ENCODE measurements at places on chromosomes 12 and 14.
A peak's percentile ranks its signal among the peaks of the same experiment; 100 is the strongest.

DNA sequence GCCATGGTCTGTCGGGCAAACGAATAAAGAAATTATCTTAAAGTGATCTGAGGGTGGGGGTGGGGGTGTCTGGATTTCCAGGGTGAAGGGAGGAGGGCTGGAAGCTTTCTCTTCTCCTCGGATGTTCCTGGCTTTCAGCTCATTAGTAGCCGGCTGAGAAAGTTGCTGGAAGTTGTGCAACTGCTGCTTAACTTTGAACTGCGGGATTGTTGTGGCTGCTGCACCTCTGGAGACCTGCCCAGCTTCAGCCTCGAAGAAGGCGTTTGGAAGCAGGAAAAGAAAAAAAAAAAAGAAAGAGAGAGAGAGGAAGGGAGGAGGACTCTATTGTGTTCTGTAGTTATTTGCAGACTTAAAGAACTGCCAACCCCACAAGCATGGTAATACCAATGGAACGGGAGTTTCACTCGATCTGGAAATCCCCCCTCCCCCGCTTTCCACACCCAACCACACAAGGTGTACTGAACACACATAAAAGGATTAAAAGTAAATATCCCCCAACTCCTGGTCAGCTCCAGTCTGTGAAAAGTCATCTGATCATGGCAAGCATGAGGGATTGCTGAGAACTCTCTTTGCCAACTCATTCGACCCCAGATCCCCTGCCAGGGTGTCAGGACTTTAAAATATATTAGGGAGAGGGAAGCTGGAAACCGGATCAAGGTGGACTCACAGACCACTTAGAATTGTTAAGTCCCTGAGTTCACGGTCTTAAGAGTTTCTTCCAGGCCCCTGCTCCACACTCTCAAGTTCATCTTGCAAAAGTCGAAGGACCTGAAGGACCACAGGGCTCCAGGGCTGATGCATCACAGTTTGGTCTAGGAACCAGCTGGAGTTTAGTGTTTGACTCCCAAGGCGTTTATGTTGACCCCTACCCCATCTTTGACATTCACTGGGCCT is at the start of gene RASSF9:
Gene RASSF9, minus strand, starts transcription at position 213 of the 894 bp plus-strand sequence. Its CDS starts 208 bp downstream, at position 5.
- DNase-seq, result no peak

GRCh38 chr12:14892726-14893505 is 7.3 kb upstream of the MGP start:
- no peak for DNase-seq

DNA sequence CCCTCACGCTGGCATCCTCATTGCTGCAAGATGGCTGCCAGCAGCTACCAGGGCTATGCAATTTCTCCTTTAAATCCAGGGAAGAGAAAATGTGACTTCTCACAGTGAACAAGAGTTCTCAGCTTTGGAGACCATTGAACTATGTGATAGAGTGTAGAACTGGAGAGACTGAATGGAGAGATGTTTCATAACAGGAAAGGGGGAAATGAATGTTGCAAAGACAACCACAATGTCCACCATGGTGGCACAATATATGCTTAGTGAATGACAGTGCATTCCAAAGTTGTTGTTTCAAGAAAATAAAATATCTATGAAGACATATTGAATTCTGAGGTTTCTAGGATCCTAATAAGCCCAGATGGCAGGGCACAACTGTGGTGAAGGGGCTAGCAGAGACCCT is 13.2 kb upstream of the COCH start:
- no peak for DNase-seq

DNA sequence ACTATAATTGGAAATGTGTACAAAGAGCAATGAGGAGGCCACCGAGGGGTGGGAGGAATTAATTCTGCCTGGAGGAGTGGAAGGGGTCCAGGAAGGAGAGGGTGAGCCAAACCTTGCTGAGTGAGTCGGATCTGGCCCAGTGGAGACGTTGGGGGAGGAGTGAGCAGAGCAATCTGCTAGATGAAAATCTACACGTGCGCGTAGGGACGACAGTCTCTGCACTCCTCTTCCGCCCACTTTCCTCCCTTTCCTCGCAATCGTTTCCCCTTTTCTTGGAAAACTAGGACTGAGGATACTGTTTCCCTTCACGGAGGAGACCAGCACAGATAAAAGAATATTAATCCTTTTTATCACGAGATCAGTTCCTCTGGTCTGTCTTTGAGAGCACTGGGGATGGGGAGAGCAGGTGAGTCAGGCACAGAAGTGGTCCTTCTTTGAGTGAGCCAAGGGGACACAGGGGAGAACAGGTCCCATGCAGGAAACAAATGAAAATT is 2.9 kb upstream of the NAB2 start:
- DNase-seq, result peak; percentile 81

GRCh38 chr12:45212064-45212463 is 3.8 kb upstream of the ANO6 start:
- no peak for DNase-seq

DNA sequence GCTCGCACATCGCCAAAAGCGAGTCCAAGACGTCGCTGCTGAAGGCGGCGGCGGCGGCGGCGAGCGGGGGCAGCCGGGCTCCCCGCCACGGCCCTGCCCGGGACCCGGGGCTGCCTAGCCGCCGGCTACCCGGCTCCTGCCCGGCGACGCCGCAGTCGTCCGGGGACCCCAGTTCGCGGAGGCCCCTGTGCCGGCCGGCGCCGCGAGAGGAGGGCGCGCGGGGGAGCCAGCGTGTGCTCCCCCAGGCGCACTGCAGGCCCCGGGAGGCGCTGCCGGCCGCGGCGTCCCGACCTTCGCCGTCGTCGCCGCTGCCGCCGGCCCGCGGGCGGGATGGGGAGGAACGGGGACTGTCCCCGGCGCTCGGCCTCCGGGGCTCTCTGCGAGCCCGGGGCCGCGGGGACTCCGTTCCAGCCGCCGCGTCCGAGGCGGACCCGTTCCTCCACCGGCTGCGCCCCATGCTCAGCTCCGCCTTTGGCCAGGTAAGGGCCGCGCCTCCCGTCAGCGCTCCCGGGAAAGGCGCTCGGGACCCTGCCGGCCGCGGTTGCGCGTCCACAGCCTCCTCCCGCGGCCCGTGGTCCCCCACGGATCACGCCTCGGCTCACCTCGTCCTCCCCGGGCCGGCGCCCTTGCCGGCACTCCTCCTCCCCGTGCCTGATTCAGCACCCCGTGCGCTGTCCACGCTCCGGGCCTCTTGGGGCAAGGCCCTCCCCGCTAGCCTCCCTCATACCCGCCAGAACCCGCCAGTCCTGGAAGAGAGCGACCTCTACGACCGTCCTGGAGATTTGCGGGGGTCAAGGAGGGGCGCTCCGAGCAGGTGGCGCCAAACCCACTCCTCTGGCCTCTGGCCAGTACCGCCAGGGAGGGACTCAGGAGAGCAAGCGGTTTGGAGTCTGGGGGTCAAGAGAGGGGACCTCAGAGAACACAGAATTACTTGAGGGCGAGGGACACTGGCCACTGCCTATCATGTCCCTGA is 721 bp downstream of the CABP1 start:
- peak; percentile 80 for DNase-seq

DNA sequence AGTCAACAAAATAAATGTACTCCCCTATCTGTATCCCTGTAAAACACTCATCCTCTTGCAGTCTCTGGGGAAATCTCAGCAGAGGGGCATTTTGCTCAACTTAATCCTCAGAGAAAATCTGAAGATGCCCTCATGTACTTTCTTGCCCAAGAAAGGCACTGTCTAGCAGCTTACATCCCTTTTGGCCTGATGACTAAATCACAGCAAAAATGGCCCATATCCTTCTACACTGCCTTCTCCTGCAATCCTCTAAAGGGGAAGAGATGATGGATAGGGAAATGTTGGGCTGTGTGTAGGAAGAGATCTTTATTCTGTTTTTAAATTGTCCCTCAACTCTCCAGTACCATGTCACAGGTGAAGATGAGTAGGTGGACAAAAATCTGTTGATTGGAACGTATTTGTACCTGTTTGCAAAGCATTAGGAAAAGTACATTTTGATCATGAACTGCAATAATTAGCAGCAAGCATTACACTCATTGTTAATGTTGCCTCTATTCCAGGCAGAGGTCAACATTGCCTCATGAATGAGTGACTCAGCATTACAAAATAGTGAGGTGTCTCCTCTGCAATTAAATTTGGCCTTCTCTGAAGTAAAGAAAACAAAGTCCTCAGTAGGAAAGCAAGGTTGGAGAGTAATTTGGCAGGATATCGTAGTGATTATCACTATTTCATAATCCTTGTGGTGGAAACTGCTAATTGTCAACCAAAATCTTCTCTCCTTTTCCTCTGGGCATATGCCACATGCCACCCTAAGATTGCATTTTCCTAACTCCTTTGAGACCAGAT is 172.4 kb upstream of the CAND1 start:
- DNase-seq, result no peak

DNA sequence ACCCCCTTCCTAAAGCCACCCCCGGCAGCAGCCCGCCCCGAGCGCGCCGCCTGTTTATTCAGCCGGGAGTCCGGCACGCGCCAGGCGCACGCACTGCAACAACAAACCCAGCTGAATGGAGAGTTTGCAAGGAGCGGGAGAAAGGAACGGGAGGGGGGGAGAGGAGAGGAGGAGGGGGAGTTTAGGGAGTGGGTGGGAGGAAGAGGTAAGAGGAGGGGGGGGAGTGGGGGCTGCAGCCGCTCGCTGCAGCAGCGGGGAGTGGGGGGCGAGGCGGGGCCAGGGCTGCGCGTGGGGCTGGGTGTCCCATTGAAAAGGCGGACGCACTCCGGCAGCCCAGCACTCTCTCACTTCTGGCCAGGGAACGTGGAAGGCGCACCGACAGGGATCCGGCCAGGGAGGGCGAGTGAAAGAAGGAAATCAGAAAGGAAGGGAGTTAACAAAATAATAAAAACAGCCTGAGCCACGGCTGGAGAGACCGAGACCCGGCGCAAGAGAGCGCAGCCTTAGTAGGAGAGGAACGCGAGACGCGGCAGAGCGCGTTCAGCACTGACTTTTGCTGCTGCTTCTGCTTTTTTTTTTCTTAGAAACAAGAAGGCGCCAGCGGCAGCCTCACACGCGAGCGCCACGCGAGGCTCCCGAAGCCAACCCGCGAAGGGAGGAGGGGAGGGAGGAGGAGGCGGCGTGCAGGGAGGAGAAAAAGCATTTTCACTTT is at the start of gene ASCL1:
Gene ASCL1, plus strand, starts transcription at position 336 of the 712 bp plus-strand sequence. CDS start 571 bp downstream, outside the sequence.
- no peak for DNase-seq

- no peak for DNase-seq
Measured at GRCh38 chr12:24034160-24034559, 84.7 kb upstream of the SOX5 start.

GRCh38 chr14:23307687-23308644 is 1.3 kb downstream of the BCL2L2 start:
- DNase-seq, result no peak

- DNase-seq, result no peak
Measured at GRCh38 chr14:91219517-91220389, 24.8 kb downstream of the GPR68 start.

GRCh38 chr12:51840966-51841365 is 7.6 kb downstream of the FIGNL2 start:
- DNase-seq, result no peak

- DNase-seq, result no peak
Measured at GRCh38 chr12:68453876-68454275, 121.7 kb upstream of the MDM1 start.

DNA sequence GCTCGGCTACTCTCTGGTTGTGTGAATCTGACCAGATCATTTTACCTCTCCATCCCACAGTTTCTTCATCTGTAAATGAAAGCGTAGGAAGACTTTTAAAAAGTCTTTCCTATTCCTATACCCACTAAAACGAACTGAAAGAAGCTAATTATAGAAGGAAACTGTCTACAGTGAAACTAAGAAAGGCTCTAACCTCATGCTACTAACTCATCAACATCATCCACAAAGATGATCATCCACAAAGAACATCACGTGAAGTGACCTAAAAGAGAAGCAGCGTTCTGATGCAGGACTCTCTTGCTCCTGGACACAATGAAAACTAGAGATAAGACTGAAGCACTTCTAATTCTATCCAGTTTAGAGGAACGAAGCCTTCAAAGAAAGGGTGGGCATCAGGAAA is 58.5 kb upstream of the OSBPL8 start:
- no peak for DNase-seq

DNA sequence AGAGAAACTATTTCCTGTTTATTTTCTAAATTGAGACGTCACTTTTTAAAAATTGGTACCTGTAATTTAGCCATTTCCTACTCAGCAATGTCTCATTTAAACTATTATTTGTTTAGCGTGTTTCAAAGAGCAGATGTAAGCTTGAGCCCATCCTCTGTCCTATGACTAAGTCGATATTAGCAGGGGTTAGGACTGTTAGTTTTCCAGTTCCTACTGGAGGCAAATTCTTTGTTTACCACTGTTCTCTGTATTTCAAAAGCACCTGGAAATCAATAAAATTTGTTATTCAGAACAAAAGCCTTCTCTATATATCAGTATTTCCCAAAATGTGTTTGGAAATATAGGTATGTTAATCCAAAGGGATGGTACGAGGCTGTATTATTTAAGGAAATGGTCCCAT is 42.4 kb downstream of the MDM2 start:
- no peak for DNase-seq

DNA sequence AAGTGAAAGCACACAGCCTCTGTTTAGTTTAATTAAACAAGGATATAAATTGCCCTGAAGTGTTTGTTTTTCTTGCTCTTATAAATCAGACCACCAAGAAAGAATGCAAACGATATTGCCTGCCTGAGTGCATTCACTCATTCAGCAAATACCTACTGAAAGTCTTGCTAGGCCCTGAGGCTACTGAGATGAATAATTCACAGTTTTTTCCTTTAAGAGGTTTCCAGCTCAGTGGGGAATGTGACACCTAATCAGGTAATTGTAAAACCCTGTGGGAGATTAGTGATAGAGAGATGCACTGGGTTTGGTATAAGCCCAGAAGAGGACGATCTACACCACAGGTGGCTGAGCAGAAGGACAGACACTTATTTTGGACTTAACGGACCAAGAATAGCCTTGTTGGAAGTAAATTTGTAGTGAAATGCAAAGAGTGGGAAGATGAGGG is 151.4 kb downstream of the SLC35F4 start:
- DNase-seq, result no peak

- no peak for DNase-seq
Measured at GRCh38 chr12:50519353-50519752, 14.6 kb downstream of the DIP2B start.

GRCh38 chr12:52616680-52617402 is 1.5 kb downstream of the KRT73 start:
- no peak for DNase-seq

DNA sequence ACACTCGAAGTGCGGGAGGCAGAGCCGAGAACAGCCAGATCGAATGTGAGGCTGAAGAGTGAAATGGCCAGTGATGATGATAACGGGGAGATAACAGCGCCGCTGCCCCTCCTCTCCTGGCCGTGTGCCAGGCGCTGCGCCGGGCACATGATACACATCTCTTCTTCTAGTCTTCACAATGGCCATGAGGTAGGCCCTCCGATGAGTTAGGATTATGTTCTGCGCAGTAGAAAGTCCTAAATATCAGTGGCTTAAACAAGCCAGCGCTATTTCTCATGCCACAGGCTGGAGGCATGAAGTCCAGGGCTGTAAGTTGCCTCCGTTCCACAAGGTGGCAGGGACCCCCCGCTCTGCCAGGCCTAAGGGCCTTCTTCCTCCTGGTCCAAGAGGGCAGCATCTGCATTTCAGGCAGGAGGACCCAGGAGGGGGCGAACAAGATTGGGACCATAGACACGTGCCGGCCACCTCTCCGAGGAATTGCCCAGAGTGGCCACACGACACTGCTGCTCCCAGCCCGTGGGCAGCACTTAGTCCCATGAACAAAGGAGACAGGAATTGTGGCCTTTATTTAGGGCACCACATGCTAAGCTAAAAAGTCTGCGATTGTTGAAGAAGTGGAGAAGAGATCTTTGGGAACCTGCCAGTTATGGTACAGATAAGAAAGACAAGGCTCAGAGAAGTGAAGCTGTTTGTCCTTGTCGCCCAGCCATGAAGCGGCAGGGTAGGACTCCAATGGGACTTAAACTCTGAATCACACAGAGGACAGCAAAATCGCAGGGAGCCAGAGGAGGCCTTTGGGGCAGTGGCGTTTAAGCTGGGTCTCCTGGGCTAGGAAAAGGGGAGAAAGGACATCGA is 10.9 kb upstream of the HVCN1 start:
- no peak for DNase-seq

GRCh38 chr12:89051065-89051677 is 301.1 kb downstream of the DUSP6 start:
- DNase-seq, result no peak

All from activated CD8-positive, alpha-beta memory T cell treated with anti-CD3 and anti-CD28 coated beads for 24 hours (primary cell).